ENCODE measurements at places on chromosomes 7 and 10. TPM values are rescaled to one million over a fixed set of nuclear protein-coding genes. Genes with fewer than 3 reads are reported as not detected.

DNA sequence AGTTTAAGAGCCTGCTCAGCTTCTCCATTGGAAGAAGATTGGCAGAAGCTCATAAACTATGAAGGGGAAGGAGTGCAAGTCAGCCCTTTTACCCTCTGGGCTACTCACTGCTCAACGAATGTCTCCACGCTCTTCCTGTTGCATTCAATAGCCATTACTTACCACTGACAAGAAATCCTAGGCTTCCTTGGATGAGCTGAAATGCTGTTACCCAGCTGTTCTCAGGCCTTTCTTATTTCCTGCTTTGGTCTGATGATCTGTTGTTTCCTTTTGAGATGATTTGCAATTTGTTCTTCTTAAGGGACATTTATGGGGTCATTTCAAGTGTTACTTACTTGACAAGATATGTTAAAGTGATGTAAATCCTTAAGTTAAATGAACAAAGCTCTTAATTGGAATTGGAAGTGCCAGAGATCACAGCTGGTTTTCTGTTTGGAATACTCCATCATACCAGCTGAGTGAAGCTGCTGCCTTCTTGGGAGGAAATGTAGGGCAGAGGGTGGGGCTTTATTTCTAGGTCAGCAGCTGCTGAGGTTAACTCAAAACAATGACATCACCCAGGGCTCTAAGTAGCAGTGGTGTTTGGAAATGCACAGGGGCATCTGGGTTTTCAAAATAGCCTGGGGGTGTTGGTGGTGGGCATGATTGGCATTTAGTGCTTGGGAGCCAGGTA lies 170.0 kb downstream of the PRKCQ start:
- DNase-seq, result peak; percentile 86

- DNase-seq, result no peak
These were observed 1182.0 kb downstream of the CNTNAP2 start for GRCh38 chr7:147298611-147299043.

DNA sequence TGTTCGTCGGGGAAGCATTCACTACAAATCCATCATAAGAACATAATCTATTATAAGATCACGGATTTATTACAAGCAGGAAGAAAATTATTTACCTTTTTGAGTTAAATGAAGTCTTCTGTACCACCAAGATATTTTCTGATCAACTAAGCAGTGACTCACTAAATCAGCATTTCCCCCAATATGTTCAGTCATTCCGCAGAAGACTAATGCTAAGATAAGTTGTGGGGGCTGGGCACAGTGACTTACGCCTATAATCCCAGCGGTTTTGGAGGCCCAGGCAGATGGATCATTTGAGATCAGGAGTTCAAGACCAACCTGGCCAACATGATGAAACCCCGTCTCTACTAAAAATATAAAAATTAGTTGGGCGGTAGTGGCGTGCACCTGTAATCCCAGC lies 144.2 kb upstream of the EGR2 start:
- no peak for DNase-seq

PODXL gene
- total RNA-seq, result 0.71 TPM
